ENCODE measurements at places on chromosomes 1 and 21. TPM values are rescaled to one million over a fixed set of nuclear protein-coding genes. Genes with fewer than 3 reads are reported as not detected.
A peak's percentile ranks its signal among the peaks of the same experiment; 100 is the strongest.

The MEGF6 gene
- 35.4 TPM for total RNA-seq

The C1orf50 gene
- 10.8 TPM for total RNA-seq

The ITLN2 gene
- not detected for total RNA-seq

DNA sequence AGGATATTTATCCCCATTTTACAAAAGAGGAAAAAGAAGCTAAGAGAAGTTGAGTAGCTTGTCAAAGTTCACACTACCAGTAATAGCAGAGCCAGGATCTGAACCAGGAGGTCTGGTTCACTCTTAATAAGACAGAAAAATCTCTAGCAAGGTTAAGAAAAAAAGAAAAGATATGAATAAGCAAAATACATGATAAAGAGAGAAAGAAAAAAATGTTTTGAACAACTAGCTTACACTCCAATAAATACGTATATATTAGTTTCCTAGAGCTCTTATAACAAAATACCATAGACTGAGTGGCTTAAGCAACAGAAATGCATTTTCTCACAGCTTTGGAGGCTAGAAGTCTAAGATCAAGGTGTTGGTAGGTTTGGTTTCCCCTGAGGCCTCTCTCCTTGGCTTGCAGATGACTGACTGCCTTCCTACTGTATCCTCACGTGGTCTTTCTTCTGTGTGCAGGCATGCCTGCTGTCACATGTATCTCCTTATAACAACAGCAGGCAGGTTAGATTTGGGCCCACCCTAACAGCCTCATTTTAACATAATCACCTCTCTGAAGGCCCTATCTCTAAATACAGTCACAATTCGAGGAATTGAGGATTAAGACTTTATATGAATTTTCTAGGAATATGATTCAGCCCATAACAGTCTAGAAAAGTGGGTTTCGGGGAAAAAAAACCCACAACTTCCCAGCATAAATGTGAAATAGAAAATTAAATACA is 60.4 kb downstream of the LEPR start:
- DNase-seq, result no peak

DNA sequence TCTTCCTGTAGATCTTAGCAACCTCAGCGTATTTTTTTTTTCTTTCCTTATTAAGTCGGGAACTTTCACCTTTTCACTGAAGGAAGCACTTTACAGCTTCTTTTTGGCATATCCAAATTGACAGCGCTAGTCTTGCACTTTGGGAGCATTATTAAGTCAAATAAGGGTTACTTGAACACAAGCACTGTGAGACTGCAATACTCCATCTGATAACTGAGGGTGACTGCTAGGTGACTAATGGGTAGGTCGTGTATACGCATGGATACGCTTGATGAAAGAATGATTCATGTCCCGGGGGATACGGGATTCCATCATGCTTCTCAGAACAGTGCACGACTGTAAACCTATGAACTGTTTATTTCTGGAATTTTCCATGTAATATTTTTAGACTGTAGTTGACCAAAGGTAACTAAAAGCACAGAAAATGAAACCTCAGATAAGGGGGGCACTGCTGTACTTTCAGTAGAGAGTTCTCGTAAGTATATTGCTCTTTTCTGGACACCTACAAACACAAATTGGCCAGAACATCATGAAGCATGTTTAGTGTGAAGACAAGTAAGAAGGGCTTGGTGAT is 364.7 kb downstream of the SMYD3 start:
- no peak for DNase-seq

DNA sequence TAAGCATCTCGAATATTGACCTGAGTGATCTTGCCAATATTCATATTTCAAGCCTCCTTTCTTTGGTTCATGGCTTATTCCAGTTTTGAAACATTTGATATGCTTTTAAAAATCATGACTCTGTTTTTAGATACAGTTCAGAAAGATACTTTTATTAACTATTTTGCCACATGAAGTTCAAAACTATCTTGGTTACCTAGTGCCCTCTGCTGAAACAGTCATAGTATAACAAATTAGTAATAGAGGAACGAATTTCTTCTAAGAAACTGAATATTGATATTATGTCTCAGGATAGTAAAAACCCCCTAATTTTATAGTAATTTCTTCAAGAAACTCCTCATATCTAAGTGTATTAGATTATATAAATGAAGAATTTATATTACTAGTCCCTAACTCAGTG is 52.6 kb upstream of the RC3H1 start:
- no peak for DNase-seq

- DNase-seq, result no peak
Measured at GRCh38 chr1:180117764-180118116, 36.9 kb upstream of the QSOX1 start.

- no peak for DNase-seq
Measured at GRCh38 chr21:36261459-36261858, 58.5 kb upstream of the MORC3 start.

DNA sequence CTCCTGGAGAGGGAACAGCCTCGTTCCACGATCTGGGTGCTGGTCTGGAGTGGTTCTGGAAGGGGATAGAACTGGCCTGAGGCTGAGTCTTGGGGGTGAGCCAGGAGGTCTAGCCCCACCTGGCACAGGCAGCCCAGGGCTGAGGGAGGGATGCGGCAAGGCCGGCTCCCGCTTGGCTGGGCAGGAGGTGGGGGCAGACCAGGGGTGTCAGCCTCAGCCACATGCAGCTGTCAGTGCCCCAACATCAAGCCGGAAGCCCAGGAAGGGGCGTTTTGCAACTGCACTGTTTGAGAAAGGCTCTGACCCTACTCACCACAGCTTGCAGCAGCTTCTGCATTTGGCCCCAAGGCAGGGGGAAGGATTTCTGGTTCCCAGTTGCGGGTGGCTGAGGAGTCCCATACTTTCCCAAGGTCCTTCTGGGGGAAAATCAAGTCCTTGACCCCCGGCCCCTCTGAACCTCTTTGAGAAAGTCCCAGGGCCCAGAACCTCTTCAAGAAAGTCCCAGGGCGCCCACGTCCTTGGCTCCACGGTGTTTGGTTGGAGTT is 2.0 kb downstream of the EFHD2 start:
- peak; percentile 69 for DNase-seq

GRCh38 chr1:64539781-64540218 is 69.9 kb downstream of the CACHD1 start:
- DNase-seq, result peak; percentile 85

DNA sequence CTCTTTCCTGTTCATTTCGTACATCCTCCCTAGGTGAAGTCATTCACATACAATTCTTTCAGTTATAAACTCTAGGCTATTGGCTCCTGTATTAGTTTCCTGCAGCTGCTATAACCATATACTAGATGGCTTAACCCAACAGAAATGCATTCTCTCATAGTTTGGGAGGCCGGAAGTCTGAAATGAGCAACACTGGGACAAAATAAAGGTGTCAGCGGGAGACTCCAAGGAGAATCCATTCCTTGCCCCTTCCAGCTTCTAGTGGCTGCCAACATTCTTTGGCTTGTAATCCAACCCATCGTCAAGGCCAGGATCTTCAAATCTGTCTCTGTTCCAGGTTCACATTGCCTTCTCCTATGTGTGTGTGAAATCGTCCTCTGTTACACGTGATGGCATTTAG is 71.3 kb downstream of the TOR3A start:
- no peak for DNase-seq

All from sciatic nerve (tissue), 2 donors.